CD4-positive, alpha-beta T cell treated with Interleukin-21 for 1 hour (primary cell): ENCODE measurements at places on chromosomes 7 and 10.
A peak's percentile ranks its signal among the peaks of the same experiment; 100 is the strongest.

- DNase-seq, result no peak
Observed at GRCh38 chr7:45239486-45239885, 81.9 kb downstream of the RAMP3 start.

DNA sequence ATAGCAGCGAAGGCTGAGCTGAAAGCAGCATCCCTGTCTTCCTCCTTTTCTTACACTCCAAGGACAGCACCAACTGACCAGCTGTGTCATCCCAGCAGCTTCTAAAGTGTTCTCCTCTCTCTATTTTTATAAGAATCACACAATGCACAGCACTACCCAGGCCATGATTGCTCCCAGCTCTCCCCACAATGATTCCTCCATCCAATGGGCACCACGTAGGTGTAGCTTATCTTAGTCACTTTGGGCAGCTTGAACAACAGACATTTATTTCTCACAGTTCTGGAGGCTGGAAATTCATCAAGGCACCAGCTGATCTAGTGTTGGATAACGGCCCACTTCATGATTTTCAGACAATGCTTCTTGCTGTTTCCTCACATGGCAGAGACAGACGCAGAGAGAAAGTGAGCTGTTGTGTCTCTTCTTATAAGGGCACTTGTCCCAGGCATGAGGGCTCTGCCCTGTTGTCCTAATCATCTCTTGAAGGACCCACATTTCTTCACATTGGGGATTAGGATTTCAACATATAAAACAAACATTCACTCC lies 92.0 kb upstream of the CDC14C start:
- DNase-seq, result no peak

- no peak for DNase-seq
Observed at GRCh38 chr10:119191881-119192280, 13.3 kb upstream of the PRDX3 start.

GRCh38 chr7:17266565-17266964 lies 31.9 kb upstream of the AHR start:
- DNase-seq, result no peak

- no peak for DNase-seq
Observed at GRCh38 chr7:77903597-77903996, 105.0 kb downstream of the PHTF2 start.

GRCh38 chr10:17851611-17852010 lies 42.5 kb downstream of the MRC1 start:
- DNase-seq, result peak; percentile 17

GRCh38 chr7:15582773-15583172 lies 21.0 kb upstream of the AGMO start:
- DNase-seq, result no peak
